ENCODE measurements at places on chromosomes 2 and 18. TPM values are rescaled to one million over a fixed set of nuclear protein-coding genes. Genes with fewer than 3 reads are reported as not detected.

Gene FKBP1B
- 6.4 TPM for total RNA-seq

Gene CRYGD
- not detected for total RNA-seq

Gene FBLN7
- under 0.01 TPM for total RNA-seq

Gene SH3RF3
- total RNA-seq = under 0.01 TPM

Gene ADCY3
- total RNA-seq = 77.0 TPM
